ENCODE measurements at places on chromosomes 6 and 20.

DNA sequence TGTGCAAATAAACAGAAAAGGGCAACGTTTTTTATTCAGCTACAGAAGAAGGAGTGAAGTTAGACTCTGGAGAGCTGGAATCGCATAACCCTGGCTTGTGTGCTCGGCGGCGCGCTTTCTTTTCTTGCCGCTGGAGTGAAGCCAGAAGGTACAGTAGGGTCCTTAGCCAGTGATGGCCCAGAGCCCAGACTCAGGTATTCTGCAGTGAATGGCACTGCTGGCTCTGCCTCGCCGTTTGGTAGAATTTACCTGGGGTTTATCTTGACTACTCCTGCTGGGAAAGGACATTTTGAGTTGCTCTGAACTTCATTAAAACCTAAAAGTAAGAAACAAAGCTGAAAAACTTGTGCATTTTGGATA, 56.9 kb upstream of the TIAM2 start:
- no peak for DNase-seq

DNA sequence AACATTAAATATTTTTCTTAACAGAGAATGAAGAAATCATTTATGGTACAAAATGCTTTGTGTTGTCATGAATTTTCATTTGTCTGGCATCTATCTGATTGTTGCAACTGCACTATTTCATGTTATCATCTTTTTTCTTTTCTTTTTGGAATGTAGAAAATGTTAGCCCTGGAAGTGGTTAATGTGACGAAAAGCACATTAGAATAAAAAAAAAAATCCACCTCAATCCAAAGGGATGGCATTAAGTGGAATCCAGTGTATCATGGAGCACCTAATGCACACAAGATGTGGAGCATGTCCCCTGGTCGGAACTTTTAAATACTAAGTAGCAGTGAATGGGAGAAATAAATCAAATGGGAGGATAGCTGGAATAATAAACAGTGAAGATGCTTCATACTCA, 172.9 kb upstream of the MCHR2 start:
- DNase-seq: peak; percentile 29

GRCh38 chr20:10594296-10594868, 79.4 kb downstream of the JAG1 start:
- no peak for DNase-seq

- DNase-seq: no peak
Measured at GRCh38 chr6:135144673-135145062, 36.4 kb upstream of the MYB start.

- no peak for DNase-seq
Measured at GRCh38 chr6:44225579-44226325, 2.4 kb downstream of the SLC29A1 start.

GRCh38 chr6:116536216-116536621, 9.3 kb downstream of the TRAPPC3L start:
- DNase-seq: peak; percentile 35

- no peak for DNase-seq
Measured at GRCh38 chr6:167766986-167767714, 59.6 kb upstream of the AFDN start.

DNA sequence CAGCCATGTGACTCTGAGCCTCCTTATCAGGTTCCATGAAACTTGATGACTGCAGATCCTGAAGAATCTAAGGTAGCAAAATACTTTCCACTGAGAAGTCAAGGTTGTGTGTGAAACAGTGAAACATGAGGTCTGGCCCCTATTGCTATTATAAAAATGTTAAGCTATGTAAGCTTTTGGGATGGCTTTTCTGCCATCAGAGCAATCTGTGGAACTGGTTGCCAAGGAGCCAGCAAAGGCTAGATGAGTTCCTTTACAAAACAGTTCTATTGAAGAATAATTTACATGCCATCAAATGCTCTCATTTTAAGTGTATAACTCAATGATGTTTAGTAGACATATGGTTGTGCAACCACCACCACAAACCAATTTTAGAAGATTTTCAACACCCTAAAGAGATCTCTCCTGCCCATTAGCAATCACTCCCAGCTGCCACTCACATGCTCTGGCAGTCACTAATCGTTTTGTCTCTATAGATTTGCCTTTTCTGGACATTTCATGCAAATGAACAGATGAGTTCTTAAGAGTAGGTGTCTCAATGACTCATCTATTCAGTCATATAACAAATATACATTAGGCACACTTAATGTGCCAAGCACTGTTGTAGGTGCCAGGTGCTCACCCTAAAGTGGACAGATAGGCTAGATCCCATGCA, 19.9 kb upstream of the MEP1A start:
- no peak for DNase-seq

- DNase-seq: no peak
Measured at GRCh38 chr6:168154263-168154917, 75.4 kb upstream of the FRMD1 start.

DNA sequence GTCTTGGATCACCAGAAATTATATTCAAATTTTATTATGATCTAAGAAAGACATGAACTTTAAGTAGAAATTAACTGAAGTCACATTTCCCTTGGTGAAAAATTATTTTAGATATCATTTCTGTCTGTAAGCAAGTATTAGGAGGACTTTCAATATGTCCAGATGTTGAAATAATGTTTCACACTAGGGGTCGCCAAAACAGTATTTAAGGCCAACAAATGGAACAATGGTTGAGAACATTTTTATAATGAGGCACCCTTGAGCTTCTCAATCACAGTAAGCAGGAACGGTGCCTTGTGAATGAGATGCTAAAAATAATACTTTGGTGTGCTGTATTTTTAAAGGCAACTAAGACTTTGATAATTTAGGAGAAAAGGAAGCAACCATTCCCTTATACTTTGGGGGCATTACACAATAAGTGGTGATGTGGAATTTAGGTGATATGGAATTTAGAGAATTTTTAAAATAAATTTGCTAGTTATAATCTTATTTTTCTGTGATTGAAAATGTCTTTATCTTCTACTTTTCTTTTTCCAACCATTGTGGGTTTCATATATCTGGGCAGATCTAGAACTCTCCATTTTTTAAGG, 9.6 kb upstream of the SF3B5 start:
- peak; percentile 55 for DNase-seq

DNA sequence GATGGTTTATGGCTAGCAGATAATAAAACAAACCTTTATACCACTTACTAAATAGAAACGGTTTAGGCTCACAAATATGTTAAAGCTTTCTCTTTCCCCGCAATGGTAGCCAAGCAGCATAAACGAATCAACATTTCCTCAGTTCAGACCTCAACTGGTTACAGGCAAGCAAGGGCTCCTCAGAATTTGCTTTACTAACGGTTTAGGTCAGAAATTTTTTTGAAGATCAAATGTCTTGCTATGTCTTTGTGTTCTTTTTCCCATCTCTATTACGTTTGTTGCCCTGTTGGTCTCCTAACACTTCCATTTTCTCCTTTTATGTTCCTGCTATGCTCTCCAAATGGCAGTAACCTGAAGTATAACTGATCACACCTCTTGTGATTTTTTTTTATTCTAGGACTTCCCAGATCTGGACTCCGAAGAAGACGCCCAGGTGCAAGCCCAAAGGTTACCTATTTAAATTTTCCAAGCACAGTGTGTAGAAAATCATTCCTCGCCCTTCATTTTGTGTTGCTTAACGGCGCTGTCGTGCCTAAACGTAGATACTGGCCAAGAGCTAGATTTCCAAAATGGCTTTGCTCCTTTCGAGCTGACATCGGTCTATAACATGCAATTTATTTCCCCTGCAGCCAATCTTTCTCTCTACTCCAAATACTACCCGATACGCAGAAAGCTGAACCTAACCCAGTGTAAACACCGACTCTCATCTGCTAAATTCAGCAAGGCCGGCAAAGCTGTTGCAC, 717 bp upstream of the ASF1A start:
- DNase-seq: no peak

DNA sequence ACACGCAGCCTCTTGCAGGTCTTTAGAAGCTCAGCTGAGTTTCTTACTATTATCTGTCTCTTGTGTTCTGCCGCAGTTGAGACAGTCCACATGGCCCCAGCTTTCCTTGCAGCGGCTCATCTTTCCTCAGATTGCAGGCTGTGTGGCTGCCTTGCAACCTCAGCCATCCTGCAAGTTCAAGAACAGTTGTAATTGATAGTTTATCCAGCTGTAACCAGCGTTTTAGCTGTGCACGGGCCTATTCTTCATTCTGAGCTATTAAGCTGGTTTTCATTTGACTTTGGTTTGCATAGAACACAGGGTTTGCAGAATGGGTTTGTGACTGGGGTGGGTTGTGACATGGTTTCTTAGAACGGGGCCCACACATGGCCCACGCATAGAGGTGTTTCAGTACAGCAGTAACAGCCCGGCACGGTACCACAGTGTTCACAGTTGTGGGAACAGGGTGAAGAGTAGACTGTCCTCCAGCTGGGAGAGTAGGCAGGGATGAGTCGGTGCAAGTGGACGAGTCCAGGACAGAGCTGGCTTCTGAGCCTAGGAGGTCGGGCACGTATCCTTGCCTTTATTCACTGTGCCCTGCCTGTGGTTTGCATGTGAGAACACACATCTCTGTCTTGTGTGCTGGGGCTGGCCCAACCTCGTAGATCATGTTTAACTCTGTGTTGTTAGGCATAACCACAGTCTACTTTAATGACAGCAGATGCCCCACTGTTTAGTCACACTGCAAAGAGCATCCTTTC, 89.2 kb downstream of the RPP40 start:
- DNase-seq: peak; percentile 39

- no peak for DNase-seq
Measured at GRCh38 chr6:159761129-159761872, 544 bp upstream of the ACAT2 start.

DNA sequence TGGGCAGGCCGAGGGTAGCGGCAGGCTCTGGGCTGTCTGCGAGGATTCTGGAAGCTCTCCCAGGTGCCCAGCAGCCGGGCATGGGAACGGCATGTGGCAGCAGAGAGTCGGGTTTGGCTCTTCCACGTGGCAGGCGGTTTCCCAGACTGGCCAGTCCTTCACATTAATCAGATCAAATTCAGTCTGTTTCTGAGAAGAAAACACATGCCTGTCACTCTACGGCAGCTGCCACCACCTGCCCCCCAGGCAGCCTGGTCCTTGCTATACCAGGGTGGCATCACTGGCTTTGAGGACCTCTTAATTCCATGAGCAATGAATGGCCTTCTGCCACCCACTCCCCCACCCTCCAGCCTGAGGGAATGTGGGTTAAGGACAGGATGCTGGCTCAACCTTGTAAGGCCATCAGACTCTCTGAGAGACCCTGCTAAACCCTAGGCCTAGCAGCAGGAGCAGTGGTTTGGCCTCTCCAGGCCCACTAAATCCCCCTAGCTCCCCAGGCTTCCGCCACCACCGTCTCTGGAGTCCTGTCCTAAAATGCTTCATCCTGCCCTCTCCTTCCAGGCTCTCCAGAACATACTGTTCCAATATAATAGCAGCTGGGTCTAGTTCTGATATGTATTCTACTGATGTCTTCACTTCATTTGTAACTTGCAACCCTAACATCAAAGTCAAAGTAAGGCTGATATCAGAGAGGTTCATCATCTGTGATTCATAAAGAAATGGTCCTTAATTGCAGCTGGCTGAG, 47.8 kb downstream of the PLCG1 start:
- DNase-seq: no peak

Data from GM04504 (cell line).